Effector CD4-positive, alpha-beta T cell (primary cell): ENCODE measurements at places on chromosomes 1 and 21.

- DNase-seq: no peak
Measured at GRCh38 chr1:100469578-100469977, 68.4 kb upstream of the GPR88 start.

DNA sequence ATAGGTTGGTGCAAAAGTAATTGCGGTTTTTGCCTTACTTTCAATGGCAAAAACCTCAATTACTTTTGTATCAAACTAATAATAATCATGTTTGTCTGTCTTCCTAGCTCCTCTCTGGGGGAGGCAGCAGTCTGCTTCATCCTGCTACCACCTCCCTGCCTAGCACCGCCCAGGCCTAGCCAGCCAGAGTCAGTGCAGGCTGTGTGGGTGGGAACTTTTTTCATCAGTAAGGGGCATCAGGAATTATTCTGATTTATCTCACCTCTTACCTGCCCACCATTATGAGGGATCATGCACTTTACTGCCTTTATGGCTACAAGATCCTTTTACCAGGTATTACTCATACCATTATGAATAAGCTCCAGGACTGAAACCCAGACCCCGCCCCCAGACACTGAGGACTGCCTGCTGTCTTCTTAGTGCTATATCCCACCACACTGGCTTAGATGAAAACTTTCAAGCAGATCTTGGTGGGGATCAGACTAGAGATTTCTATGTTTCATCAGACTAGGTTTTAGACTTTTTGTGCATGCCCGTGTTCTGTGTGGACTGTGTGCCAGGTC, 116.4 kb downstream of the PBX1 start:
- DNase-seq: no peak

DNA sequence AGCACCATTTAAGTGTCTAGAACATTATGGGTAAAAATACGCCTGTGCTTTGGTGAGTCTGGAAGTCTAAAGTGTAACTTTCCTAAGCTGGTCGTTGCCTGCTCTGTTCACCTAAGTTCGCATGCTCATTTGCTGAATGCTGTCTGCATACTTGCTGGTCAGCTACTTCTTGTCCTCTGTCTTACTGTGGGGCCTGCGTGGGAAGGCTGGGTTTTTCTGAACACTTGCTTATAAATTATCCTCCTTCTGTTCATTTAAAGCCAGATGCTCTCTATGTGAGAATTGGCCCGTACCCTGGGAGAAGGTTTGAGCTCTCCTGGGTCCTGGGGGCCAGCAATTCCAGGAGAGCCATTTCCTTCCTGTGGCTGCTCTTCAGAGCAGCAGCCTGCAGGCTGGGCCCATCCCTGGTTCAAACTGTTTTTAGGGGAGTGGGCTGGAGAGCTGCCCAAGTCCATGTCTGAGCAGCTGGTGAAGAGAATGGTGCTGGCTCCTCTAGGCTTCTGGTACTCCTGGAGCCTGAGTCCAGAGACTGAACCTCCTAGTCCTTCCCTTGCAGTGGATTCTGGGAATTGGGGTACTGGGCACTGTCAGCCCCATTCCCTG, 75.7 kb downstream of the GALNT2 start:
- no peak for DNase-seq

GRCh38 chr1:11645670-11646265, 8.5 kb downstream of the FBXO2 start:
- DNase-seq: peak; percentile 73

DNA sequence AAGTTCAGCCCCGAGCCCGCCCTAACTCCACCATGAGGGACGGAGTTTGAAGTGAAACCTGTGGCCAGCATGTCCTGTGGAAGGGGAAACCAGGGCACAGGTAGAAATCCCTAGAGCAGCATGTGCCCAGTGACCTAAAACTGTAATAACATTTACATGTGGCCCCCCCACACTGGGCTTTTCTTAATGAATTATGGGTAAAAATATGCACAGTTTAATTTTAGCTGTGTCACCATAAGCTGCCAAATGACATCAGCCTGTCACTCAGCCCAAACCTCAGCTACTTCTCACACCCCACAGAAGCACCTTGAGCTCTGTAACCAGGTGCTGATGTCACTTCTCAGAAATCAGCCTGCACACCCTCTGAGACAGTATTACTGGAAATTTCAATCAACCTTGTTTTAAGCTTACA, 50.0 kb upstream of the SLC19A1 start:
- DNase-seq: peak; percentile 56

GRCh38 chr1:212630158-212630900, 21.8 kb downstream of the ATF3 start:
- DNase-seq: peak; percentile 32

DNA sequence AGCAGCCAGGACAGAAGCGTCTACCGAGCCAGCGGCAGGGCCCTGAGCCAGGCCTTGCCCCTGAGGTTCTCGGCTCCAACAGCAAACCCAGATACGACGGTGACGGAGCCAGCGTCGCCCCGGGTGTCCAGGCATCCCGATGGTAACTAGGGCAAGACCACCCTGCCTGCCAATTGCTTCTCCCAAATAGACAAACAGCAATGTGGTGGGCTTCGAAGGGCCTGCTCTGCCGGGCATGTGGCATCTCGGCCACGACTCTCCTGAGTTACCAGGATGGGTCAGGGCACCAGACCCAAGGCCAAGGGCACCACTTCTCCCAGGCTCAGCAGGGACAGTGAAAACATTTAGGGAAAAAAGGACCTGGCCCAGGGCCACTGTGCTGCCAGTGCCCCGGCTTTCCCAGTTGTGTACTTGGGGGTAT, 3.2 kb upstream of the ACTRT2 start:
- no peak for DNase-seq

DNA sequence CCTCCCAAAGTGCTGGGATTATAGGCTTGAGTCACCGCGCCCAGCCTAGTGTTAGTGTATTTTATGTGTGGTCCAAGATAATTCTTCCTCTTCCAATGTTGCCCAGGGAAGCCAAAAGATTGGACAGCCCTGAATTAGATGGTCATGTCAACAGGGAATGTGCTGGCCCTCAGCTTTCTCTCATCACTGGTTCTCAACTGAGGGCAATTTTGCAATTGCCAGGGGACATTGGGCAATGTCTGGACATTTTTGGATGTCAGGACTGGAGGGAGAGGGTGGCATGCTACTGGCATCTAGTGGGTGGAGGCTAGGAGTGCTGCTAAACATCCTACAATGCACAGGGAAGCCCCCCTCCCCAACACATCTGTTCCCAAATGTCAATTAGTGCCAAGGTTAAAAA, 95.0 kb downstream of the LAMC2 start:
- DNase-seq: no peak

- no peak for DNase-seq
Measured at GRCh38 chr1:104855550-104855949, 1105.9 kb downstream of the AMY1C start.

DNA sequence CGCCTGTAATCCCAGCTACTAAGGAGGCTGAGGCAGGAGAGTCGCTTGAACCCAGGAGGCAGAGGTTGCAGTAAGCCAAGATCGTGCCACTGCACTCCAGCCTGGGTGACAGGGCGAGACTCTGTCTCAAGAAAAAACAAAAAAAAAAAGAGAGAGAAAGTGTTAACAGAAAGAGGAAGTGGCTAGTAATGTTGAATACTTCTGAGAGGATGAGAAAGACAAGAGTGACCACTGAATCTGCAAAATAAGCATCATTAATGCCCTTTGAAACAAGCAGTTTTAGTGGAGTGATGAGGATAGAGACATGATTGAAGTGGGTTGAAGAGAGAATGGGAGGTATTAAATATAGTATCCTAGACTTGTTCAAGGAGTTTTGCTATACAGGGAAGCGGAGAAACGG, 11.7 kb downstream of the MPZ start:
- DNase-seq: no peak

GRCh38 chr1:151583796-151584195, 28.1 kb upstream of the SNX27 start:
- no peak for DNase-seq

- DNase-seq: no peak
Measured at GRCh38 chr1:205108464-205108863, 13.3 kb downstream of the RBBP5 start.

DNA sequence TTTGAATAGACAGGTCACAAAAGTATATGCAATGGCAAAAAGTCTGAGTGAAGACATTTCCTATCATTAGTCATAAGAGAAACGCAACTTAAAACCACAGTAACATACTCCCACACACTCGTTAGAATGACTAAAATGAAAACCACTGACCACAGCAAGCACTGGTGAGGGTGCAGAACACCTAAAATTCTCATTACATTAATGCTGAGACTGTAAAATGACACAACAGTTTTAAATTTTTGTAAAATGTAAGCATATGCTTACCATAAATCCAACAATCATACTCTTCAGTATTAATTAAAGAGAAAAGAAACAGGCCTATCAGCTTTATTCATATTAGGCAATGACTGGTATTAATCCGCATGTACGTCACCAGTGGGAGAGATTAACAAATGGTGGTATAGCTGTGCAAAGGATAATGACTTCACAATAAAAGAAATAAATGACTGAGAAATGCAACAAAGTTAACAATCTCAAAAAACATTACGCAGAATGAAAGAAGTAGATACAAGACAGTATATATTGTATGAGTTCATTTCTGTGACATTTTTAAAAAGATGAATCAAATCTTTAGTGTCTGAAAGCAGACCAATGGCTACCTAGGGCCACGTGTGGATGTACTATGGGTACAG, 253.5 kb downstream of the AKT3 start:
- DNase-seq: no peak

DNA sequence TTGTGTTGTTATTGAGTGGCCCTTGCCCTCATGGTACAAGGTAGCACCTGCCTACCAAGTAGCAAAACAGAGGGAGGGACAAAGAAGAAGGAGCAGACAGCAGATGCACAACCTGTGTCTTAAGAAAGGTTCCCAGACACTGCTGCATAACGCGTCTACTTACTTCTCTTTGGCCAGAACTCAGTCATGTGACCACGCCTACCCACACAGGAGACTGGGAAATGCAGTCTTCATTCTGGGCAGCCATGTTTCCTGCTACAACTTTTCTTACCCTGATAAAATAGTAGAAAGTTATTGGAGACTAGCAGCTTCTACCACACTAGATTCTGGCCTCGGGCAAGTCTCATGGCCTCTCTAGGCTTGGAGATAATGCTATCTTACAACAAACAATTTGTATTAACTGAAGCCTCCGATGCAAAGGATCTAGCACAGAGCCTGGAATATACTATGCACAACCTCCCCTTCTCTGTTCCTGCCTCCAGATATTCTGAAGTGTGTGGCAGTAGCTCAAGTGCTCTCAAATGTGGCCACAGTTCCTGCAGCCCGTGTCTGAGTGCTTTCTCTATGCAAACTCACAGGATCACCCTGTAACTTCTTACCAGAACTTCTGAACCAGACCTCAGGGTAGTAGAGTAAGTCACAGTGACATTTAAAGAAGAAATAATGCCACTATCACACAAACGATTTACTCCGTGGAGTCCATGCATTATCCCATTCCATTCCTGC, 34.1 kb upstream of the BTG2 start:
- peak; percentile 70 for DNase-seq

- no peak for DNase-seq
Measured at GRCh38 chr1:147924813-147925212, 3.4 kb upstream of the GPR89B start.

DNA sequence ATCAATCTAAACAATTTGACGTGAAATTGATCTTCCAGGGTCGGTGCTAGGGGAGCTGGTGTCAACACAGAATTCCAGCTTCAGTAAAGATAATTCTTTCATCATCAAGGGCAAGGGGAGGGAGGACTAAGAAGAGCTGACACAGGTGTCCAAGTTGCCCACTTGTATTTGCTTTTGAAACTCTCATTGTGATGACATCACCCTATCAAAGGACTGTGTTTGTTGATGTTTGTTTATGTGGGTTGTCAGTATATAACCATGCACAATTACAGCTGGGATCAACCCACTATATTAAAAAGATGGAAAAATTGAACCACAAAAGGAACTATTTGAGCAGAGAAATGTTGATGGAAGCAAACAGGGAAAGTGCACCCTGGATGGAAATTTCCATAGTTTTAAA, 48.8 kb downstream of the ZC3H11B start:
- DNase-seq: no peak

DNA sequence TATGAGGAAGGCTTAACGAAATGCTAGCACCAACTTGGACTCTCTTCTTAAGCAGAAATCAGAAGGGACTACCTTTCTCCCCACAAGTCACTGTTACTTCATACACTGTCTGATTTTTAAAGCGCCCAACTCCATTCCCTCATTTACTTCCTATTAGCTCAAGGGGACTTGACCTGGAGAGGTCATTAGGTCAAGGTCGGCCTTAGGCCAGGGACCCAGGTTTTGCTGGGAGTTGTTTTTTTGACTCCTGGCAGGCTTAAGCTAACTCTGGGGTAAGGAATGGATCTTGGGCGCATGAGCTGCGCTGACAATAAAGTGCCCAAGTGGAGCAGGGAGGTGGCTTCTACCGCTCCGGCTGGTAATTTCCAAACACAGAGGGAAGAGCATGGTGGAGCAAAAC, 16.8 kb downstream of the ADAR start:
- no peak for DNase-seq

GRCh38 chr1:192904438-192904895, 95.6 kb downstream of the RGS2 start:
- no peak for DNase-seq

DNA sequence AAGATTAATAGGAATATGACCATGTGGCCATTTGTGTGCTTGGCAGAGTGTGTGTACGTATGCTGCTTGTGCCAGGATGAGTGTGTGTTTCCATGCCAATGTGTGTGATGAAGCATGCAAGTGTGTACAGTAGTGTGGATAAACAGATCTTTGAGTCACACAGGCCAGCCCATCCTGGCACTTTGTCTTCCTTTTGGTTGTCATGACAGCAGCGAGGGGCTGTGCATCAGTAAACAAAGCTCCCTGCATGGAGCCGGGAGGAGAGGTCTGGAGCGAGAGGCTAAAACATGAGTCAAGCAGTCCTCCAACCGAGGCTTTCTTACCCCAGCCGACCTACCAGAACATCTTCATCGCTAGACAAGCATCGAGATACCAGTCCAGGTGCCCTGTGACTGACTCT, 221.2 kb downstream of the CACNA1E start:
- DNase-seq: no peak

- DNase-seq: no peak
Measured at GRCh38 chr1:245987219-245987545, 519.9 kb downstream of the SMYD3 start.

DNA sequence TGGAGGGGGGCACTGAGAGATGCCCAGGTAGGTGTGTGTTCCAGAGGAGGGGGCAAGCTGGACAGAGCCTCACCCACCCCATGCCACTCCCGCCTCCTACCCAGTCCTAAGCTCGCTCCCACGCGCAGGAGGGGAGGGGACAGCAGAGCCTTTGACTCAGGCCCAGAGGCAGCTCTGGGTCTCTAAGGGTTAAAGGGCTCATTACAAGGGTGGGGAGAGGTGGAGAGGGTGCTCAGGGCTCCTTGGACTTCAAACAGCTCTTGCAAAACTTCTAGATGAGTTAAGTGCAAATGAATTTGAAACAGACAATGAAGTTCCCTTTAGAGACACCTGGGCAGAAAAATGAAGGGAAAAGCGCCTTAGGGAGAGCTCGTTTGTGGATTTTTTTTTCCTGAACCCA, 104.2 kb upstream of the CASZ1 start:
- DNase-seq: no peak

DNA sequence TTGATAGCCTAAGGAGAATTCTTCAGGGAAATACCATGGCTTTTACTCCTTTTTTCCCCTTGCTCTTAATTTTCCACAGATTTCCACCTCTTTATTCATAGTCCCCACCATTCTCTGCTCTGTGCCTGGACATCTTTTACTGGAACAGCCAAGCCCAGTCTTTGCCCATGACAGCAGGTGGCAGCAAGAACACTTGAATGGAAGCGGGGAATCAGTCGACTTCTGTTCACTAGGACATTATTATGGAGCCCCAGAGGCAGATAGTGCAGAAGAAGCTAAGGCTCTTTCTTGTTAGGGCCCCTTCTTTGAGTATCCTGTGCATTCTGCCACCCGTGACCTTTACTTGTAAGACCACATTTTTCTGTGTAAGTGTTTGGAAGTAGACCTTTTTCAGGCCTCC, 6.3 kb downstream of the OR14I1 start:
- no peak for DNase-seq
